Adipocyte (in vitro differentiated cells): ENCODE measurements at places on chromosomes 3 and 15.

GRCh38 chr15:83516935-83517334, 69.8 kb downstream of the SH3GL3 start:
- DNase-seq: peak; percentile 14

DNA sequence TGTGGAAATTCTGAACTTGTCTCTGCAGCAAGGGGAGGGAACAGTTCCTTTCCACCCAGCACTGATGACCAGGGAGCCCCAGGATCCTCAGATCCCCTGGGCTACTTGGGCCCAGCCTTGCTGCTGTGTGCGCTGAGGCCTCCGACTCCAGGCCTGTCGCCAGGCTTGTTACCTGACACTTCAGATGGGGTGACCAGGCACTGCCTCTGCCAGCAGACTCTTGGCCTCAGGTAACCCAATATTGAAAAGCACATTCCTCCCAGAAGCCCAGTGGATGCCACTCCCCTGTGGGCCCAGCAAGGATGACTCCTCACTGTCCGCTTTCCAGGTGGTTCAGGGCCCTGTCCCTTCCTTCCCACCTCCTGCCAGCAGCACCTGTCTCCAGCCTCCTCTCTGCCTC, 3.5 kb upstream of the PLA2G4E start:
- DNase-seq: no peak

DNA sequence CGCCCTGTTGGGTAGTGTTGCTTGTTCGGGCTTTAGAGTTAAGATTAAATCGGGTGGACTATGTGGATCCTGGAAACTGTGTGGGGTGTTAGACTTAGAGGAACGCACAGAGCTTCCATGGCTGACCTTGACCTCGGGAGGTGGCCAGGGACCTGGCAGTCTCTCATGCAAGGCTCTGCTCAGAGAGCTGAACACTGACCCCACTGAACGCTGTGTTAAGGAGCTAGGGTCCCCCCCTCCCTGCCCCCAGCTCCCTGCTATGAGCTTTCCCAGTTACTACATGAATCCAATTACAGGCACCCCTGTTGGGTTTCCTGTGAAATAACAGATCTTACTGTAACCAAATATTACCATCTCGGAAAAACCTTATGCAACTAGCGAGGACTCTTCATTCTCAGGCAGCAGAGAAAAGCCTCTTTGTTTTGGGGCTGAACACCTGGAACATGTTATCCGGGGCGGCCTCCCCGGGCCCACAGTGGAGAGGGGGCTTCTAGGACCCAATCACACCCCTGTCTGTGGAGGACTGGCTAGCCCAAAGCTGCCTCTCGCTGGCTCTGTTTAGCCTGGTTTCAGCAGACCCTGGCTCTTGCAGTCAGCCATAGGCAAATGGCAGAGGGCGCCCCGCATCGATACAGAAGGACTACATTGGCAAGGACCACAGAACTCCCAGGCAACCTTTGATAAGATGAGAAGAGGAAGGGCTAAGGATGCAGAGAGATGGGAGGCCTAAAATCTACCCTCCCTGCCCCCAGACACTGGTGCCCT, 25.8 kb upstream of the ALDH1A3 start:
- DNase-seq: no peak

DNA sequence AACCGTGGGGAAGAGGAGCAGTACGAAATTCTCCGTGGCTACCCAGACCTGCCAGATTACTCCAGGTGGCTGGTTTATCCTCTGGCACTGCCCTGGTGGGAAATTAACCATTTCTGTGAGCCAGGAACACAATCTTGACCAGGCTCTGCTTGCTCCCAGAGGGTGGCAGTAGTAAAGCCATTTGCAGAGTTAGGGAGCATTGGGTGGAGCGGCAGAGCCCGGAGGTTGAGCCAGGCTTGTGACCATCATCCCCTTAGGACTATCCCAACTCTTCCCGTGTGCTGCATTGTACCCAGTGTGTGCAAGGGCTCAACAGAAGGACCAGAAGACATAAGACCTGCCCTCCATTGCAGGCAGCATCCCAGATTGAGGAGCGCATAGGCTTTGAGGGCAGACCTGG, 5.3 kb downstream of the KNG1 start:
- DNase-seq: no peak

- DNase-seq: peak; percentile 0
Measured at GRCh38 chr3:20739814-20740213, 553.8 kb upstream of the SGO1 start.

- DNase-seq: no peak
Measured at GRCh38 chr3:142553741-142554140, 24.8 kb downstream of the ATR start.
